Naive thymus-derived CD4-positive, alpha-beta T cell (primary cell): ENCODE measurements at places on chromosomes 7 and 10. TPM values are rescaled to one million over a fixed set of nuclear protein-coding genes. Genes with fewer than 3 reads are reported as not detected.

MMD2 gene
- not detected for total RNA-seq

- DNase-seq, result no peak
These were observed 980.5 kb downstream of the LRMDA start for GRCh38 chr10:76411729-76412435.

- no peak for DNase-seq
These were observed 136.0 kb upstream of the NAMPT start for GRCh38 chr7:106420736-106421135.

SDHAF3 gene
- total RNA-seq, result 9.2 TPM
